Esophagus squamous epithelium (tissue), 5 donors: ENCODE measurements at places on chromosomes 4 and X. TPM values are rescaled to one million over a fixed set of nuclear protein-coding genes. Genes with fewer than 3 reads are reported as not detected.

DNA sequence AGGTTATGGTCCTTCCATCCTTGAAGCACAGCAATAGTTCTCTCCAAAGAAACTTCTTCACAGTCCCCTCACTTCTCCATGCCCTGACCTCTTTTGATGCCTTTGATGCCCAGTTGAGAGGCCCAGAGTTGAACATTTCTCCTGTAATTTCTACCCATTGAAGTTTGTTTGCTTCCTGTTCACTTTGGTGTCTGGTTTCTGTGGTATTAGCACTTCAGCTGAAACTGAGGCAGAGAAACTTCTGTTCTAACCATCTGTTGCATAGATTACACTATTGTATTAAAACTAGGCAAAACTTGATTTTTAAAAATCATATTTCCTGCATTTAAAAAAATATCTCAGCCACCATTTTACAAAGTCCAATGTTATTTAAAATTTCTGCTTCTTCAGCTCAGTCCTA is 89.8 kb upstream of the ADGRG2 start:
- no peaks in the 10 kb centered on the region for H3K36me3 ChIP-seq
- no peak overlapping the region for H3K27ac ChIP-seq
- no peak for DNase-seq
- no peaks in the 10 kb centered on the region for H3K27me3 ChIP-seq
- H3K4me1 ChIP-seq: no peaks in the 10 kb centered on the region

DNA sequence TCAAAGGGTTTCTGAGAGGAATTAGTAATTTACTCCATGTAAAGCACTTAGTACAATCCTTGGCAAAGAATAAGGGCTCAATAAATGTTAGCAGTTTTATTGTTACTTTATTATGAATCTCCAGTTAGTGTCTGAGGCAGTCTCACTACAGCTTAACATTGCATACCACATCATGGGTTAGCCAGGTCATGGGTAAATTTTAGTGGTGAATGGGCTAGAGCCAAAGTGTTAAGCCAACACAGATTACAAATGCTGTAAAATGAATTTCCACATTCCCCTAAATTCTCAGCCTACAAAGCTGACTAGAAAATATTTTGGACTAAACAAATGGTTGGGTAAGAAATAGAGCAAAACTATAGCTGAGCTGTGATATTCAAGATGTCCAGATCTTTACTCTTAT is 72.4 kb downstream of the NRK start:
- no peak for DNase-seq
- no peaks in the 10 kb centered on the region for H3K27me3 ChIP-seq
- H3K27ac ChIP-seq: no peak overlapping the region
- H3K4me1 ChIP-seq: no peaks in the 10 kb centered on the region

Gene FRYL
- 69.6 TPM for total RNA-seq

Gene P2RY8
- 0.34 TPM for total RNA-seq

GRCh38 chr4:16896881-16897750 is 1.3 kb downstream of the LDB2 start:
- peak overlapping the region; percentile 17 for H3K4me3 ChIP-seq
- H3K27me3 ChIP-seq: no peaks in the 10 kb centered on the region
- H3K27ac ChIP-seq: peak overlapping the region; percentile 23
- peaks cover 14% of the 10 kb centered on the region for H3K4me1 ChIP-seq
- no peaks in the 10 kb centered on the region for H3K36me3 ChIP-seq

DNA sequence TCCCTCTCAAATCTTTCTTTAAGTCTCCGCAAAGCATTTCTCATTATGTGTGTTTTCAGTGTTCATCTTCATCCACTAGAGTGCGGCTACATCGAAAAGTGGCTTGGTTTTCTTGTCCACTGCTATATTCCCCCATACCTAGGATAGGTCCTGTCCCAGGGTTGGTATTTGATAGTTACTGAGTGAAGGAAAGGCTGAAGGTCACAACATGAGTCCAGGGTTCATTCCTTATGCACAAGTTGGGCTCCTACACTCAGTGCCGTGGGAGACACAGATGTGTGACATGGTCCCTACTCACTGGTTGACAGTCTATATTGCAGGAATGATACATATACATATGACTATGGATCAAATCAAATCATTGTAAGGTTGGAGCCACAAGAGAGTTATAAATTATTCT is 55.4 kb upstream of the RELL1 start:
- H3K36me3 ChIP-seq: no peaks in the 10 kb centered on the region
- no peak overlapping the region for H3K27ac ChIP-seq
- H3K4me3 ChIP-seq: no peak overlapping the region
- no peak for DNase-seq
- H3K4me1 ChIP-seq: no peaks in the 10 kb centered on the region

DNA sequence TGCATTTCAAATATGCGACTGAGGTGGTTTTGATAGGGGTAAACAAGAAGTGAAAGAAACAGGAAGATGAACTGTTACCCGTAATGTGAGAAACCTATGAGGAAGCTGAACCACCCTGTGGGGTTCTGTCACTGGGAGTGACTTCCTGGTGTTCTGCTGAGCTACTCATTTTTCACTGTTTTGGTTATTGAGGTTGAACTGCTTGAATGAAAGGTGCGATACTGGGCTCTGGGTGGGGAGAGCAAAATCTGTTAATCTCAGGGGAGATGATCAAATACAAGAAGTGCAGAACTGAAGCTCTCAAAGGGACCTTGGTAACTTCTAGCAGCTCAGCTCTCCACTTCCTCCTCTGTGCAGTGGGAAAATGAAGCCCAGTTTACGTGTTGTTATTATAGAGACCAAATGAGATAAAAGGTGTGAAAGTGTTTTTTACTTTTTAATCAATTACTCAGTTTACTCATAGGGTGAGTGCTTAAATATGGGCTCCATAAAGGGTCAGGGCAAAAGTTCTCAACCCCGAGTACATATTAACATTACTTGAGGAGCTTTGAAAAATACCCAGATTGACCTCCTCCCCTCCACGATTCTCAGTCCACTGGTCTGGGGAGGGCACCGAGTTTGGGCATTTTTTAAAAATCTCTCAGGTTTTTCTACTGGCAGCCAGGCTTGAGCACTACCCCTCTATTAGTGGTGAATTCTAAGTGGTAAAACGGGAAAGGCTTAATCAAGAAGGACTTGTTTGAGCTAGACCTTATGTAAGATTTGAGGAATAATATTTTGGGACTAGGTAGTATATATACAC is 66.7 kb downstream of the COQ2 start:
- no peak overlapping the region for H3K4me3 ChIP-seq
- H3K27me3 ChIP-seq: no peaks in the 10 kb centered on the region

Gene SLC2A9
- total RNA-seq: 8.6 TPM

- no peak overlapping the region for H3K4me3 ChIP-seq
- no peak for DNase-seq
These were observed 420.4 kb upstream of the AGA start for GRCh38 chr4:177862541-177863176.

Gene TDO2
- 0.40 TPM for total RNA-seq

Gene USP17L27
- total RNA-seq: not detected

DNA sequence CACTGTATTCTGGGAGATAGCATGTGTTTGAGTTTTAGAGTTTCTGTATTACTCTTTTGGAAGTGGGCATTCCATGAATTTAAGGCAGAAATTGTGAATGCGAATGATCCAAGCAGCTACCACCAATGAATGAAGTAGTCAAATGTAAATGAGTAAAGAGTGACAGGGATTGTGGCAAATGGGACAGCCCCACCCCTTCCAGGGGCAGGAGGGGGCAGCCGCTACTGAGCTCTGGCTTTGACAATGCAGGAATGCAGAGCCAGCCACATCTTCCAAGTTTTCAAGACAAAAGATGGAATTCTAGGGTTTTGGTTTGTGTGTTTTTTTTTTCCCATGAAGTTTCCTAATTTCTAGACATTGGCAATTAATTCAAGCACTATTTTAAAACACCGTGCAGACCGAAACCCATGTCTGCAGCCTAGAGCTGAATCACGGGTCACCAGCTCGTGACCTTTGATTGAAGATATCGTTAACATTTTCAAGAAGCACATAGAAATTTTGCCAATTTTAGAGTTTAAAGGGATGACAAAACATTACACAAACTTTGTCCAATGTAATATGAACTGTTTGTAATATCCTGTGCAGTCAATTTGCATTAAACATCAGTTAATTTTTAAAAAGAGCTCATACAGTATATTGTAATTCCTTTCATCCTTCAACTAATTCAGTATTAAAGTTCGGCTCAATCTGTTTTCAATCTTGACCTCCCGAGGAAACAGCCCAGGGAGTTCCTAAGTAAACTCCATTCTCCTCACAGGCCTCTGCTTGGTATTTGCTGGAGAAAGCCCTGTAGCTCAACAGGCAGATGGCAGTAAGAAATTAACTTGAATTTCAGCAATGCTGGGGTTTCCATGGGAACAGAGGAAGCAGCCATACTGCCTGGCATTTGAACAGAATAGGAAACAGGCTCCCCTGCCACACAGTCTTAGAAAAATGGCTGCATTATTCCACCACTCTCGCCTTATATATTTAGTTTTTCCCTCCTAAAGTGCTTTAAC is 83.4 kb downstream of the UCHL1 start:
- H3K36me3 ChIP-seq: no peaks in the 10 kb centered on the region
- no peaks in the 10 kb centered on the region for H3K4me1 ChIP-seq
- H3K4me3 ChIP-seq: no peak overlapping the region
- H3K27ac ChIP-seq: no peak overlapping the region

Gene SHROOM2
- 9.9 TPM for total RNA-seq

- DNase-seq: no peak
- no peaks in the 10 kb centered on the region for H3K4me1 ChIP-seq
- H3K36me3 ChIP-seq: no peaks in the 10 kb centered on the region
- H3K27me3 ChIP-seq: no peaks in the 10 kb centered on the region
- no peak overlapping the region for H3K27ac ChIP-seq
- H3K4me3 ChIP-seq: no peak overlapping the region
These were observed 155.0 kb upstream of the RPS6KA3 start for GRCh38 chrX:20421697-20422096.

GRCh38 chr4:15956179-15956850 is 6.7 kb downstream of the FGFBP2 start:
- no peak overlapping the region for H3K27ac ChIP-seq
- no peaks in the 10 kb centered on the region for H3K27me3 ChIP-seq
- peaks cover 6% of the 10 kb centered on the region for H3K4me1 ChIP-seq
- no peak overlapping the region for H3K4me3 ChIP-seq
- H3K36me3 ChIP-seq: no peaks in the 10 kb centered on the region

- H3K27ac ChIP-seq: no peak overlapping the region
- DNase-seq: no peak
- H3K36me3 ChIP-seq: peaks cover 91% of the 10 kb centered on the region
- no peak overlapping the region for H3K4me3 ChIP-seq
- H3K27me3 ChIP-seq: no peaks in the 10 kb centered on the region
- peaks cover 18% of the 10 kb centered on the region for H3K4me1 ChIP-seq
These were observed 25.6 kb downstream of the MAEA start for GRCh38 chr4:1315306-1315705.

DNA sequence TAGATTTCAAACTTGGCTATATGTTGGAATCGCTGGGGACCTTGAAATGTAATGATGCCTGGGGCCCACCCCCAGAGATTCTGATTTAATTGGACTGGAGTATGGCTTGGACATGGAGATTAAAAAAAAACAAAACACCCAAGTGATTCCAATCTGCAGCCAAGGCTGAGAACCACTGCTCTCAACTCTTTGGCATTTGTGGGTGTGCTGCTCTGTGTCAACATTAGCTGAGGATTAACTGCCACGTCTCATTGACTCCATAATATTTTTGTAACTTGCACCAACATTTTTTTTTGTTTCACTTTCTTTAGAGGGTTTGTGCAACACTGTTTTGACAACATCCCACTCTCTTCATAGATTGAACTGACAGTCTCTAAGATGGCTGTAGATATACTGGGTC is 41.1 kb upstream of the PDK3 start:
- H3K27ac ChIP-seq: peak overlapping the region; percentile 63
- no peak for DNase-seq
- H3K4me1 ChIP-seq: peaks cover 11% of the 10 kb centered on the region
- no peaks in the 10 kb centered on the region for H3K27me3 ChIP-seq
- no peak overlapping the region for H3K4me3 ChIP-seq

DNA sequence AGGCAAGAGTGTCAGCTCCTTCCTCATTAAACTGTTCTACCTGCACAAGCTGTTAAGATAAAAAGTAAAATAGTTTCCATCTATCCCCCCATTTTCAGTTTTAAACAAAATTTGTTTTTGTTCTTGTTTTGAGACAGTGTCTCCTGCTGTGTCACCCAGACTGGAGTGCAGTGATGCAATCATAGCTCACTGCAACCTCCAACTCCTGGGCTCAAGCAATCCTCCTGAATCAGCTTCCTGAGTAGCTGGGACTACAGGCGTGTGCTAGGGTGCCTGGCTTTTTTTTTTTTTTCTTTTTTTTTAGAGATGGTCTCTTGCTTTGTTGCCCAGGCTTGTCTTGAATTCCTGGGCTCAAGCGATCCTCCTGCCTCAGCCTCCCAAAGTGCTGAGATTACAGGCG is 105.4 kb downstream of the HS6ST2 start:
- H3K36me3 ChIP-seq: no peaks in the 10 kb centered on the region
- no peaks in the 10 kb centered on the region for H3K4me1 ChIP-seq
- H3K27me3 ChIP-seq: no peaks in the 10 kb centered on the region
- no peak for DNase-seq
- no peak overlapping the region for H3K27ac ChIP-seq
- no peak overlapping the region for H3K4me3 ChIP-seq

DNA sequence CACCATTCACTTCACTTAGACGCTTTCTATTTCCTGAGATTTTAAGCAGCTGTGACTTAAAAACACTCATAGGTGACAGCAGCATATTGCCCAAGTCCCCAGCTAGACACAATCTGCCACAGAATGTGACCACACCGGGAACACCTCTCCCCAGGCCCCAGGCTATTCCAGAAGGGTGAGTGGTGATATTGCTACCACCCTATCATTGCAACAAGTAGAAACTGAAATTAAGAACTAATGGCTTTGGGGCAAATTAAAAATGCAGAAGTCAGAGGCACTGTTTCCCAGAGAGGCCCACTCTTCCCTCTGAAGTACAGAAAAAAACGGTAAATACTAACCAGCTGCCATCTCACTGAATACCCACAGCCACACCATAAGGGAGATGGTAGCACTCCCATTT is 35.0 kb downstream of the QDPR start:
- no peaks in the 10 kb centered on the region for H3K27me3 ChIP-seq
- H3K4me1 ChIP-seq: no peaks in the 10 kb centered on the region
- no peak overlapping the region for H3K27ac ChIP-seq
- H3K4me3 ChIP-seq: no peak overlapping the region
- no peak for DNase-seq

DNA sequence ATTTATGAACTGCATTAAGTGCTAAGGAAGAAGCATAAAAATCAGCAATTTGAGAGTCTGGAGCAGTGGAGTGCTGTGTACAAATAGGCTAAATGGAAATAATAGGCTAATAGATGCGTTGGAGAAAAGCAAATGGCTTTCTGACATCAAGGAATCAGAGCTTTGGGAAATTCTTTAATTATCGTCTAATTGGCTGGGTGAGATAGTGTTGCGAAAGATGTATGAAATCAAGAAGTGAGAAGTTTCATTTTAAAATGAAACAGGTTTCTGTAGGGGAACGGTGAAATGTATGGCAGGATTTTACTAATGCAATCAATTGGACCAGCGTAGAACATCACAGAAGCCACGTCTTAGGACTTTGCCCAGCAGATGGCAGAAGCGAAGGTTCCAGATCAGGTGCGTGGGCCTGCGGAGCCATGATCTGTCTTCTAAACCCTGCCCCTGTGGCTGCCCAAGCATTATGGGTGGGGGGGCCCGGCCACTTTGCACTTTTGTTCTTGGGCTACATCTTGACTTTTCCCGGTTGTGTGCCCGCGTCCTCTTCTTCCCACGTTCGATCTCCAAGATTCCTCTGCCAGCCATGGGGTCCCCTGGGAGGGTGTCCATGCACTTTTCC is 118.5 kb upstream of the SHISA3 start:
- no peak for DNase-seq
- no peak overlapping the region for H3K4me3 ChIP-seq
- no peak overlapping the region for H3K27ac ChIP-seq
- H3K4me1 ChIP-seq: no peaks in the 10 kb centered on the region

- no peak for DNase-seq
- H3K27me3 ChIP-seq: peaks cover 3% of the 10 kb centered on the region
- no peaks in the 10 kb centered on the region for H3K36me3 ChIP-seq
These were observed 23.1 kb upstream of the TLR7 start for GRCh38 chrX:12843668-12844279.

Gene SNX25
- total RNA-seq: 8.0 TPM
